ENCODE measurements at places on chromosomes 5 and 9.

DNA sequence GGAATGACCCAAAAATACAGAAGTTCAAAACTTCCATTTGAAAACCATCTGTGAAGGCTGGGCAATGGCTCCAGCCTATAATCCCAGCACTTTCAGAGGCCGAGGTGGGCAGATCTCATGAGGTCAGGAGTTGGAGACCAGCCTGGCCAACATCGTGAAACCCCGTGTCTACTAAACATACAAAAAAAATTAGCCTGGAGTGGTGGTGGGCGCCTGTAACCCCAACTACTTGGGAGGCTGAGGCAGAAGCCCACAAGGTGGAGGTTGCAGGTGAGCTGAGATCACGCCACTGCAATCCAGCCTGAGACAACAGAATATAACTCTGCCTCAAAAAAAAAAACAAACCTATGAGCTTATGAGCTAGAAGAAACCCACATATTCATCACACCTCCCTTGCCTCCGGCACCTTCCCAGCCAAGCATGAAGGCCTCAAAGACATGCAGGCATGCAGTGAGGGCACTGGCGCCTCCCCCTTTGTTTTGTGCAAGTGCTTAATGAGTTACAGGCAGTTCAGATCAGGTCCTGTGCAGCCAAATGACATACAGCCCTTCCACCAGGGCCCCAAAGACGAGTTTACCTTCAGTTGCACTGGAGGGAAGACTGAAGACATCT is 9.9 kb downstream of the HNRNPH1 start:
- no peak for DNase-seq

DNA sequence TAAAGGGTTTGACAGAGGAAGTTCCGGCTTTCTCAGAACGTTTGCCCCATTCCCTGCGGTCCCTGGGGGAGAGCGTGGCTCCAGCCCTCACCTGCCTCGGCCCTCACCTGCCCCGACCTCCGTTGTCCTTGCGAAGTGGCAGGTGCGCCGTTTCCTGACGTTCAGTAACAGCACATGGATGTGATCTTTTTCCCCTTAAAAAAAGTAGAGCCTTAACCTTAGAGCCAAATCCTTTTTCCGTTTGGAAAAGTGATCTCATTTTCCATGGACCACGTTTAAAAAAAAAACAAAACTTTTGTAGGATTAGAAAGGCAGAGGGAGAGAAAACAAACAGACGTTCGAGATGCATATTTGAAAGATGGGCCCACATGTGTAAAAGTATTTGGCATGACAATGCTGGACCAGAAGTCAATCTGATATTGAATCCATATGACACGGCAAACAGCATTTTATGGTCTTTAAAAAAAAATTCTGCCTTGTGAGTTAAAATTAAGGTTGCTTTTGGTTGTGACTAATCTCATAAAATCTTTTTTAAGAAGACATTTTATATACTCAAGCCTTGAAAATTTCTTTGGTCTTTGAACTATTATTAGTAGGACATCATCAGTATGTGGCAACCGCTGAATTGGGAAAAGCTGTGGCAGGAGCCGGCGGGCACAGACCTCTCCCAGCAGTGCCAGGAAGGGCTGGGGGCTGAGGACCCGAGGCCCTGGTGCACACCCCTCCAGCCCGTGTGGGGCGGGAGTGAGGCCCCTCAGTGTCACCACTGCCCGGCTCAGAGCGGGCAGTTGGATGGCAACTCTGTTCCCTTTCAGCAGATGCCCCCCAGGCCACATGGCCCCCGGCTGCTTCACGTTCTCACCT is 42.5 kb upstream of the EXOC3 start:
- peak; percentile 82 for DNase-seq

- no peak for DNase-seq
Measured at GRCh38 chr5:142326480-142326938, 1.7 kb upstream of the SPRY4 start.

GRCh38 chr5:141843156-141843927 is 34.9 kb downstream of the PCDH1 start:
- peak; percentile 44 for DNase-seq

- no peak for DNase-seq
Measured at GRCh38 chr5:96493219-96493790, 60.3 kb upstream of the PCSK1 start.

- DNase-seq, result peak; percentile 98
Measured at GRCh38 chr5:181223058-181223728, at the start of gene TRIM41. Gene TRIM41, plus strand, starts transcription at chr5:181223281. Its CDS starts 719 bp downstream, at chr5:181224000.

- no peak for DNase-seq
Measured at GRCh38 chr5:150120062-150120441, 33.7 kb upstream of the CSF1R start.

DNA sequence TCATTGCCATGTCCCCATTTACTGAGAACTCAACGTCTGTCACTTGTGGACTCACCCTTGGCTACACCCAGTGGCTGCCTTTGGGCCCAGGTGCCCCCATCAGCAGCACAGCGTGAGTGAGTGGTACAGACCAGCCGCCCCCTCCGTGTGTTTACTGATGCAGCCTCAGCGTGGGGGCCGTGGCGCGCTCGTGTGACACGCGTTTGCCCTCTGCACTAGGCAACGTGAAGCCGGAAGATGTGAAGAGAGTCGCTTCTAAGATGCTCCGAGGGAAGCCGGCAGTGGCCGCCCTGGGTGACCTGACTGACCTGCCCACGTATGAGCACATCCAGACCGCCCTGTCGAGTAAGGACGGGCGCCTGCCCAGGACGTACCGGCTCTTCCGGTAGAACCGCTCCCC is 12.4 kb downstream of the PMPCA start:
- no peak for DNase-seq

DNA sequence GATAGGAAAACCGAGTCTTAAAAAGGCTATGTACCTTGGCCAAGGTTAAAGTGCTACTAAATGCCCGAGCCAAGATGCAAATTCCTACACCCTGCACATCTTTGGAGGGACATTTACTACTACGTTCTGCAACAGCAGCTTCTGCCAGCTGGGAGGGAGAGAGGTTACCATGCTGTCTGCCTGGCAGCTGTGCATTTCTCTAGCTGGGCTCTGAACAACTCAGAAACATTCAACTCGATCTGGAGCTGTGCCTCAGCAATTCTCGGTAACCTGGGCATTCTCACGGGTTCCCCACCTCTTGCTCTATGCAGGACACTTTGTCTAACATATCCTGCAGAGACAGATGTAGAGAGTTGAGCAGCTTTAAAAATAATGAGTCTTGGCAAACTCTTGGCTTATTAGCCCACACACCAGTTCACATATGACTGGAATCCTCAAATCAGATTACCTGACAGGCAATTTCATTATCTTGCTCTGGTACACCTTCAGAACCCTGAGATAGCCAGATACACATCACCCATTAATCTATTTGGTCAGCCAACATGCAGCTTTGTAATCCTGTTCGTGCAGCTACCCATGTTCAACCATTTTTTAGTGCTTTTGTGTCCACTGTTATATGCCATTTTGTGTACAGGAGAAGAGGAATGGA is 115.8 kb downstream of the EFNA5 start:
- DNase-seq, result no peak

GRCh38 chr5:146832985-146833732 is 45.4 kb downstream of the PPP2R2B start:
- no peak for DNase-seq

GRCh38 chr5:16520841-16521240 is 55.2 kb upstream of the ZNF622 start:
- DNase-seq, result no peak

DNA sequence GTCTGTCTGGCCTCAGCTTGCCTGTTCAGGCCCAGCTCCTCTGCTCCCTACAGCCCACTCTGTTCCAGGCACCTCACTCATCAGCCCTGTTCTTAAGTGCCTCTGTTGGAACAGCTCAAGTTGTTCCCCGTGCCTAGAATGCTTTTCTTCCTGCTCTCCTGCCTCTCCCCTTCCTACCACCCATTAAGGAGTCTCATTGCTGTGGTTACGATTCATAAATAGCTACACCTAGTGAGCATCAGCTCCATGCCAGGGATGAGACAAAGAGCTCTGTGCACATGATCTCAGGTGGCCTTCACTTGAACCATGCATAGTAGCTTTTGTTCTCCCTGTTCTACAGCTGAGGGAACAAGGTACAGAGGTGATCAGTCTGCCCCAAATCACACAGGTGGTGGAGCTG is 54.3 kb downstream of the PSD2 start:
- no peak for DNase-seq

DNA sequence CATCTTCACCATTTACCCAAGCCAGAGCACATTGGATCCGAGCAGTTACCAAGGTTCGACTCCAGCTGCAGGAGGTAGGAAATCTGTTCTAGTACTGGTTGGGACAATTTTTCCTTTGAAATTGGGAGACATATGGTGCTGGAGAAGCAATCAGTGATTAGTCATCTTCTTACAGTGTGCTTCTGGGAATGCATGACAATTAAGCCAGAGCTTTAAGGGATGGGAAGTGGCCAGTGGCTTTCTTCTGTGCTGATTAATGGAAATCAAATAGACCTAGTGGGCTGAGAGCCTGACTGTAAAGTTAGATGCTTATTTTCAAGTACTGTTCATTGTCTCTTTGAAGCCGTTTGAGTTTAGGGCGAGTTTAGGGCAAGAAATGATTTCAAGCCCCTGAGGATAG is 152.1 kb downstream of the UNC13B start:
- peak; percentile 29 for DNase-seq

GRCh38 chr5:145856285-145856818 is 16.5 kb downstream of the GRXCR2 start:
- peak; percentile 83 for DNase-seq

- peak; percentile 86 for DNase-seq
Measured at GRCh38 chr9:36163049-36163785, 6.0 kb upstream of the CCIN start.

DNA sequence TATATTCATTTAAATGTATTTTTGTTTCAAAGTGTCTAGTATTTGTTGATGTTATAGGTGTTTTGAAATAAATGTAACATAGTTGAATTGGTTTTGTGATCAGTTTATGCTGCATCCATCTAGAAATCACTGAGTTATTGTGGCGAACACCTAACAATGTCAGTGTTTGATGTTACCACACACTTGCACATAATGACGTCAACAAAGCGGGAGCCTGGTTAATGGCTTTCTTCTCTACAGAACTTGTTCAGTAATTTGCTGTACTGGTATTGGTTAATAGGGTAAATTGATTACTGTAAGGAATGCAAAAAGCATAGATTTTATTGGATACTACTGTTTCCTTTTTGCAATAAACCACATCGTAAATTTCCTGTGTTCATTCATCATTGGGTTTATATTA is 133.0 kb downstream of the ATG10 start:
- no peak for DNase-seq

- no peak for DNase-seq
Measured at GRCh38 chr5:127446626-127447025, 70.8 kb upstream of the PRRC1 start.

DNA sequence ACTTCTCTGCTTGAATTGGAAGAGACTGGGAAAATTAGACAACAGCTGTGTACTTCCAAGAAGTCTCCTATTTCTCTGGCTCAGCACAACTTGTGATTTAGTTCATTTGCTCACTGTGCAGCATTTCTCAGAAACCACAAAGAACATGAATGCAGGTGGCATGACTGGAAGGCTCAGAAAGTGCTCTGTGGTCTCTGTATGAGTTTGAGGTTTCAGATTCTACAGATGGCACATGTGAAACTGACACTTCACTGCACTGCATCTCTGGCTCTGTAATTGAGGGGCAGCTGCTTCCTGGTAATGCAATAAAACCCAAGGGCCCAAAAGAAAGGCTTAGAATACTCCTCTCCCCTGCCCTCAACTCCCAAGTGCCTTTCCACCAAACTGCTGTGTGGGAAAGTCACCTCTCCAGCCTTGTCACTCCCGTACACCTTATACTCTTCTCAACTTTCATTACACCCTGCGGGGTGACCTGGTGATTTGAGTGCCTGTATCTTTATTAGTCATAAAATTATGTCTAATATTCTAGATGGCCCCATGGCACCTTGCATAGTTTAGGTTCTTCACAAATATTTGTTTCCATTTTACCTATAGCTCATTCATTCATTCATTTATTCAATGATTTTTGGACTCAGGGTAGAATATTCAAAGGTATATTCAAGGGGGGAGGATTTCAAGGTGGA is 82.5 kb downstream of the ESM1 start:
- peak; percentile 41 for DNase-seq

DNA sequence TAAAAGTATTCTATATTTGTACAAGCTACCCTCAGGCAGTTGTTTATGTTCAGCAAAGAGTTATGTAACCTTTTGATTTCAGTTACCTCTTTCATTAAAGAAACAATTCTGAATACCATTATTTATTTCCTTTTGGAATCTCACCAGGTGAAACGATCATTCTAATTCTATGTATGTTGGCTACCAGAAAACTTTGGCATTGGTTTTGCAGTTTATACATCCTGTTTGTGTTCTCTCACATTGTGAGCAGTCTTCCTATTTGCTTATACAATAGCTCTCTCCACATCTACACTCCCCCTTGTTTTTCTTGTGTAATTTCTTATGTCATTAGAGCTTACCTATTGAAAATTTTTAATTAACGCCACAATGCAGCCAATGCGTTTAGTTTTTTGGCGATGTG is 276.0 kb upstream of the MPDZ start:
- no peak for DNase-seq

GRCh38 chr5:129593525-129593924 is 133.4 kb downstream of the ADAMTS19 start:
- no peak for DNase-seq

DNA sequence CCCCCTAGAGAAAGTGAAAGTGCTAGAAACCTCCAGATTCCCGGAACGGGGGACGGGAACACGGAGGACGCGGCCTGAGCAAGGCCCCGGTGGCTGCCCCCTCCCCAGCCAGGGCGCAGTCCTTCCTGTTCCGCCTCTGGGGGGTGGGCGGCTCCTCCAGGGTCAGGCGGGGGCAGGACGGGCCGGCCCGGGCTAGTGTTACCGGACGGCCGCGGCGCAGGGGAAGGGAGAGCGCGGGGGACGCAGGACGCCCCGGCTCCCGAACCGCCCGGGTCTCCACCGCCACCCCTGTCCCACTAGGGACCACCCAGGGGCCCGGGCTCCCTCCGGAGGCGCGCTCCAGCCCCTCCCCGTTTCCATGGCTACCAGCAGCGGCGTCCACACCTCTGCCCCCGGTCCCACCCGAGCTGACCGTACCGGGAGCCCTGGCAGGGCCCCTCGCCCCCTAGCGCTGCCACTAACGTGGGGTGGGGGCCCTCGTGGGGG is 579 bp downstream of the SLC12A7 start:
- DNase-seq, result no peak

- no peak for DNase-seq
Measured at GRCh38 chr9:122346478-122347347, 24.1 kb upstream of the PTGS1 start.

GRCh38 chr9:136829981-136830885 is 12.0 kb upstream of the AJM1 start:
- DNase-seq, result no peak

Data from IMR-90 (cell line).